ENCODE measurements at places on chromosomes 2 and 18.

- DNase-seq, result no peak
Observed at GRCh38 chr18:57333940-57334339, 18.4 kb upstream of the ST8SIA3 start.

DNA sequence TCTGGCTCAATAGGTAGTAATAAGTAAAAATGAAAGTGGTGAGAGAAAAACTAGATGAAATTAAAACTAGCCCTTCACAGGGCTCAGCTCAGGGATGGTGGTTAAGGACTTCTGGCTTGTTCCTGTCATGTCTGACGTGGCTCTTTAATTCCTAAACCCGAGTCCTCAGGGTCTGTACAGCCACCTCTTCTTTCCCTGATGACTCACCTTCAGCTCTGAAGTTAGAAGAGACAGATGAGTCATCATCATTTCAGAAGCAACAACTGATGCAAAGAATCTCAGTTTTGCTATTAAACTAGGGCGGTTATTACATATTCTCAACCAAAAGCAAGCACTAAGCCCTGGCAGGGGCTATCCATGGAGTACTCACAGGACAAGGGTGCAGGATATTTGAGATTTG, 24.0 kb upstream of the ITGB6 start:
- peak; percentile 54 for DNase-seq

DNA sequence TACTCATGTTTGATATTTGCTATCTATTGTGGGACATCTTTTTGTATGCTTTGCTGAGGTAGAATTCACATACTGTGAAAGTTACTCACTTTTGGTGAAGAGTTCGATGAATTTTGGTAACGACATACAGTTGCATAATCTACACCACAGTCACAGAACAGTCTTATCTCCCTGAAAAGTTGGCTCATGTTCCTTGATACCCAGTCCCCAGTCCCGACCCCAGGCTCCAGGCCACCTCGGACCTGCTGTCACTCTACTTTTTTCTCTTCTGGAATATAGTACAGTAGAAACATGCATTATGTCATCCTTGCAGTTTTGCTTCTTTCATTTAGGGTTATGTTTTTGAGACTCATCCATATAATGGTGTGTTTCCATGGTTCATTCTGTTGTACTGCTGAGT, 191.7 kb downstream of the FAM210A start:
- no peak for DNase-seq

GRCh38 chr2:96967961-96968360, 18.4 kb downstream of the FAM178B start:
- no peak for DNase-seq

DNA sequence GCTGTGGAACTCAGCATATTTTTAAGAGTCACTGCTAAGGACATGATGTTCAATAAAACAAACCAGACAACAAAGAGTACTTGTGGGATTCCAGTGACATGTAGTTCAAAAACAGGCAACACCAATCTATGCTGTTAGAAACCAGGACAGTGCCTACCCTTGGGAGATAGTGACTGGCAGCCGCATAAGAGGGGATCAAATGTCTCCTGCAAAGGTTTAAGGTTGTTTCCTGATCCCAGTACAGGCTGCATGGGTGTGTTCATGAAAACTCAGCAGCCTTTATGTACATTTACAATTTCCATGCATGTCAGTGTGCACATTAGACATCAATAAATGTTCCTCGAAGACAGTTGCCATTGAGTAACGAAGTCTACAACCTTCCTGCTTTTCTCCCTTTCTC, 183.8 kb downstream of the PID1 start:
- DNase-seq, result no peak

GRCh38 chr2:84938194-84938879, 32.6 kb upstream of the KCMF1 start:
- DNase-seq, result peak; percentile 77

GRCh38 chr2:181231151-181231550, 226.0 kb upstream of the ITGA4 start:
- peak; percentile 16 for DNase-seq

- no peak for DNase-seq
Observed at GRCh38 chr2:124877141-124877577, 852.1 kb downstream of the CNTNAP5 start.

- no peak for DNase-seq
Observed at GRCh38 chr2:151097895-151098294, 163.8 kb downstream of the RBM43 start.

DNA sequence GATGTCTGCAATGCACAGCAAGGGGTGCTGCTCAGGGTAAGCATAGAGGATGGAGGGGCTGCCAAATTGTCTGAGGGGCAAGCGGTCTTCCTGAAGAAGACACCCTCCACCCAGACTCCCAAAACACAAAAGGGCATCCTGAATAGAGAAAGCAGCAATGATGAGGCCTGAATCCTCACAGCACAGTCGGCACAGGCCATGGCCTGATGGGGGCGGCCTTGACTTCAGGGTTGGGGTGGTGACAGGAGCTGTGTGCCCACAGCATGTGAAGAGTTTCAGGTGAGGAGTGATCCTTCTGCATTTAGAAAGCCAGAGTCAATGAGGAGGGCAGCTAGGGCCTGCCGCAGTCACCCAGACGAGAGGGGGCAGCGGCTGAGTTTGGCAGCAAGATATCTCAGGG, 159.4 kb downstream of the GALNT14 start:
- no peak for DNase-seq

DNA sequence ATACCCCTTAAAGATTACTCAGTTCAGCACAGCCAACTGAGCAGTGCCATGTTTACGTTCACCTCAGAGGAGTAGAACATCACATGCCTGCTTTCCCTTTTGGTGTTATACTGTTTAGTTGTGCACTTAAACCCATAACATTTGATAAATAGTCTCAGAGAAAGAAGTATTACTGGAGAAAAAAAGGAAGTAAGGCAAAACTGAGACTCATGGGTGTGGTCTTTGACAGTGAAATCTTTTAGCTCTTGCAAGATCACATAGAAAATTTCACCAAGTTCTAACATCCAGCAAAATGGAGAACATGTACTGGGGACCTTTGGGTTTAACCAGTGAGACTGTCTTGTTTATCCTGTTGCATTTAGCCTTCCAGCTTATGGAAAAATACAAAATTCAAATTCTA, 5.6 kb downstream of the TANK start:
- DNase-seq, result no peak

- DNase-seq, result no peak
Observed at GRCh38 chr18:68466672-68467071, 248.2 kb downstream of the TMX3 start.

DNA sequence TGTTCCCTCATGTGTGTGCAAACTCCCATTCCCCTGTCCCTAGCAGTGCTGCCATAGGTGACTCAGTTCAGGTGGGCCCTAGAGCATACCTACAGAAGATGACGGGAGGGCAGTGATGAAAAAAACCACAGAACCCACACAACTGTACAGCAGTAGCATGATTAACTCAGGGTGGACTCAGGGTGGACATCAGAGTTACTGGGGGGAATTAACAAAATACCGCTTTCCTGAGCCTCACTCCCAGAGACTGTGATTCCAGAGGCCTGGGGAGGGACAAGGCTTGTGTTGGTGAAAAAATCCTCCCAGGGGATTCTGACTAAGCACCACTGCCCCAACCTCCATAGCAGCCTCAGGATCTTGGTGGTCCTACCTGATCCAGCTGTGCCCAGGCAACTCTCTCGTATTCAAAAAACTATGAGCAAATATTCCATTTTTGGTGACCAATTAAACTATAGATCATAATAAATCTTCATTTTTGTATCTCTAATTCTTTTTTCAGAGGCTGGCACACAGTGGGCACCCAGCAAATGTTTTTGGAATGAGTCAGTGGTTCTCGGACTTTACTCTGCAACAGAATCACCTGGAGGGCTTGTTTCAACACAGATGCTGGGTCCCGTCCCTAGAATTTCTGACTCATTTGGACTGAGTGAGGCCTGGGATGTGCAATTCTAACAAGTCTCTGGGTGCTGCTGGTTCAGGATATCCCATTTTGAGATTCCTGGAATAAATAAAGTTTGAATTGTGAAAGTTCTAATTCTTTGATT, 84.1 kb upstream of the NABP1 start:
- DNase-seq, result no peak

DNA sequence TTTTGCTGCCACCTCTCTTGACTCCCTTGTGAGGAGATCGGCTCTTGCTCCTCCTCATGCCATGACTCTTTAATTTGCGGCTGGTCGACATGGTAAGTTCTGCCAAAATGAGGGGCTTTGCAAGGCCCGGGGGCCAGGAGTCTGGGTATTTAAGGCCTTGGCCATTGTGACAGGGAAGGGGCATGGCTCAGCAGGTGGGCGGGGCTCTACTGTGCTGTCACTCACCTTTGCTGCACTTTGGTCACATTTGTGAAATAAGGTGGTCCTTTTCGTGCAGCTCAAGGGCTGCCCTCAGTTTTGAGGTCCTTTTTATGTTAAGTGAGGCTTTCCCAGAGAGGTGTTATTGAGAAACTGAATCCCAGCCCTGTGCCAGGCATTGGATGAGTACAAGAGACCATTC, at the start of gene TNP1:
Gene TNP1, minus strand, starts transcription at position 121 of the 400 bp plus-strand sequence. Its CDS starts 30 bp downstream, at position 91.
- DNase-seq, result no peak

DNA sequence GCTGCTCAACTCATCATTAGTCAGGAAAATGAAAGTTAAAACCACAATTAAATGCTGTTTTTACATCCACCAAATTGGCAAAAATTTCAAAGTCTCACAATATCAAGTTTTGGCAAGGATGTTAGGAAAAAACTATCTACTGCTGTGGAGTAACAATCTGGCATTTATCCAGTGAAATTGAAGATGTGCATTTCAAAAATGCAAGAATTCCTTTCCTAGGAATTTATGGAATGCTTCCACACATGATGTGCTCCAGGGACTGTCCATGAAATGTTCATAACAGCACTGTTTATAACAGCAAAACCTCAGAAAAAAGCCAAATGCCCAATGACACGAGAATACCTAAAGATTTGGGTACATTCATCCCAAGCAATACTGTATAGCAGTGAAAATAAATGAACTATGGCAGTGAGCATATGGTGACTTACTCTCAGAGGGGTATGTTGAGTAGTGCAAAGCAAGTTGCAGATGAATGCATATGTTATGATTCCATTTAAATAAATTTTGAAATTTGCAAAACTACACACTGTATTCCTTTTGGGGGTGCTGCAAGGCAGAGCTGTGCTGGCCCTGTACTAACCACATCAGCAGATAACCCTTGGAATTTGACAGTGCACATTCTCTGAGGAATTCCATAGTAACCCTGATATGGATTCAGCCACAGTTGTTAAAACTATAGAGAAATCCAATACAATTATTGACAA, 41.3 kb upstream of the GYPC start:
- DNase-seq, result no peak

GRCh38 chr2:241925277-241925676, 55.7 kb downstream of the RTP5 start:
- no peak for DNase-seq

- no peak for DNase-seq
Observed at GRCh38 chr2:26704441-26704977, 12.0 kb downstream of the KCNK3 start.

- no peak for DNase-seq
Observed at GRCh38 chr2:71759060-71759459, 305.7 kb downstream of the DYSF start.

DNA sequence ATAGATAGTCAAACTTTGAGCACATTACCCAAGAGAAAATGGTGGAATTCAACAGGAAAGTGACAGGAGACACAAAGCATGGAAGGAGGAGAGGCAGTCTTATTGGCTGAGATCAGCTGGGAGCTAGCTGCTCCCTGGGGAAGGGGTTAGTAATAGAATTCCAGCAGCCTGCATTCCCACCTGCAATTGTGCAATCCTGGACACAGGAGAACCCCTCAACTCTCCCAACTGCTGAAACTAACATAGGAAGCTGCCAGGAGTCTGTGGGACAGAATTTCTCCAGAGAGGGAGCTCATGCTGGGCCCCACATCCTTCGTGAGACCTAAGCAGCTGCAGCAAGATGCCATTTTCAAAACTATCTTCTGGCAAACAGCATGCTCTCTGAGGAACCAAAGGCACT, 69.8 kb upstream of the ACVR1C start:
- DNase-seq, result no peak

- no peak for DNase-seq
Observed at GRCh38 chr18:63143330-63143771, 176.2 kb downstream of the BCL2 start.

DNA sequence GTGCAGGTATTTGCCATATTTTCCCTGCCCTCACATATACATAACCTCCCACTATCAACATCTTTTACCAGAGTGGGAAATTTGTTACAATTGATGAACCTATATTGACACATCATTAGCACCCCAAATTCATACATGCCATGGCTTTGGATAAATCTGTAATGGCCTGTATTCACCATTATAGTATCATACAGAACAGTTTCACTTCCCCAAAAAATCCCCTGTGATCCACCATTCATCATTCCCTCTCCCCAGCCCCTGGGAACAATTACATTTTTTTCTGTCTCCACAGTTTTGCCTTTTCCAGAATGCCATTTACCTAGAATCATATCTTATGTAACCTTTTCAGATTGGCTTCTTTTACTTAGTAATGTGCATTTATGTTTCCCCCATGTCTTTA, 494.5 kb downstream of the RNF144A start:
- DNase-seq, result no peak

GRCh38 chr18:49967636-49968313, 154.4 kb upstream of the ACAA2 start:
- no peak for DNase-seq

DNA sequence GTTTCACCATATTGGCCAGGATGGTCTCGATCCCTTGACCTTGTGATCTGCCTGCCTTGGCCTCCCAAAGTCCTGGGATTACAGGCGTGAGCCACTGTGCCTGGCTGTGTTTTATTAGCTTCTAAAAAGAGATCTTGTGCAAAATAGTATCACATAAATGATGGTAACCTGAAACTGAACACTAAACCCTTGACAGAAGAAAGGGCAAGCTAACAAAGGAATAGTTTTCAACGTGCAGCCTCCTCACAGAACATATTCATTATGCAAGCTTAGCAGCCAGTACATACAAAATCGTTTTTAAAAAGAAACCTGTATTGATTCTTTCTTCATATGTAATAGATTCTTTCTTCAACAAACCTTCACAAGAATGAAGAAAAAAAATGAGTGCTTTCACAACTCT, 20.6 kb downstream of the CHN1 start:
- DNase-seq, result no peak

GRCh38 chr2:118048401-118048800, 34.5 kb upstream of the CCDC93 start:
- no peak for DNase-seq

- DNase-seq, result no peak
Observed at GRCh38 chr2:220227266-220227920, 600.0 kb downstream of the SLC4A3 start.

All from activated CD4-positive, alpha-beta memory T cell treated with anti-CD3 and anti-CD28 coated beads for 36 hours (primary cell).